Effector memory CD8-positive, alpha-beta T cell (primary cell): ENCODE measurements at places on chromosomes 1 and 21.
A peak's percentile ranks its signal among the peaks of the same experiment; 100 is the strongest.

GRCh38 chr21:34075760-34076660 lies 2.6 kb downstream of the MRPS6 start:
- H3K4me1 ChIP-seq: peaks cover 60% of the 10 kb centered on the region
- H3K27ac ChIP-seq: no peak overlapping the region
- peak overlapping the region; percentile 93 for H3K4me3 ChIP-seq
- H3K27me3 ChIP-seq: no peaks in the 10 kb centered on the region

DNA sequence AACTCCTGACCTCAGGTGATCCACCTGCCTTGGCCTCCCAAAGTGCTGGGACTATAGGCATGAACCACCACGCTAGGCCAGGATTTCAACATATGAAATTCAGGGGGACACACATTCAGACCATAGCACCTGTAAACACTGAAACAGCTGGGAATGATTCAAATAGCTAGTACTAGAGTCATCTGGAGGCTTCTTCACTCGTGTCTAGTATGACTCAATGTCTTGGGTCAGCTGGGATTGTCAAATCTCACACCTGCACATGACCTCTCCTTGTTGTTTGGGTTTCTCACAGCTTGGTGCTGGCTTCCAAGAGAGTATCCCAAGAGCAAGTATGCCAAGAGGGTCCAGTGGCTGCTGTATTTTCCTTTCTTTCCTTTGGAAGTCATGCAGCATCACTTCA lies 75.1 kb downstream of the PGM1 start:
- no peaks in the 10 kb centered on the region for H3K4me1 ChIP-seq
- DNase-seq: no peak
- H3K27me3 ChIP-seq: no peaks in the 10 kb centered on the region
- no peak overlapping the region for H3K27ac ChIP-seq
- no peaks in the 10 kb centered on the region for H3K36me3 ChIP-seq

GRCh38 chr1:248860007-248860406 lies 1.1 kb upstream of the ZNF692 start:
- peak overlapping the region; percentile 88 for H3K27ac ChIP-seq
- no peaks in the 10 kb centered on the region for H3K27me3 ChIP-seq
- H3K4me1 ChIP-seq: peaks cover 51% of the 10 kb centered on the region

DNA sequence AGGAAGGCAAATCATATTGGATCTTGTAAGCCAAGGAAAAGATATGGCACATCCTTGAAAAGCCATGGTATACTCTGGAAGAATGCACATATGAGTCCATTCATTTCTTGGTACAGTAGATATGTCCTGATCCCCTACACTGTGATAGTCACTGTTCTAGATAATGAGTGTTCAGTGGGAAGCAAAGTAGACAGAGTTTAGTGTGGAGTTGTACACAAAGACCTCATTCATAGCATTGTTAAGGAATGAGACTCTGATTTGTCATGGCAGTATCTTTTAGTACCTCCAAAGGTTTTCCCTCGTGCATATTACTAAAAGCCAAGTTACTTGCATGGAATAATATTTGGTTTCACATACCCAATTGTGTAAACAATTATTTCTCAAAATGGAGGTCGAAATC lies 204.7 kb downstream of the NFIA start:
- H3K4me1 ChIP-seq: no peaks in the 10 kb centered on the region
- no peak overlapping the region for H3K27ac ChIP-seq
- no peaks in the 10 kb centered on the region for H3K27me3 ChIP-seq
- H3K4me3 ChIP-seq: no peak overlapping the region
- H3K36me3 ChIP-seq: no peaks in the 10 kb centered on the region
- DNase-seq: no peak

- DNase-seq: no peak
- no peaks in the 10 kb centered on the region for H3K4me1 ChIP-seq
- H3K4me3 ChIP-seq: no peak overlapping the region
- no peaks in the 10 kb centered on the region for H3K36me3 ChIP-seq
- peaks cover 25% of the 10 kb centered on the region for H3K27me3 ChIP-seq
These were observed 5.1 kb downstream of the KCNJ15 start for GRCh38 chr21:38261851-38262250.

DNA sequence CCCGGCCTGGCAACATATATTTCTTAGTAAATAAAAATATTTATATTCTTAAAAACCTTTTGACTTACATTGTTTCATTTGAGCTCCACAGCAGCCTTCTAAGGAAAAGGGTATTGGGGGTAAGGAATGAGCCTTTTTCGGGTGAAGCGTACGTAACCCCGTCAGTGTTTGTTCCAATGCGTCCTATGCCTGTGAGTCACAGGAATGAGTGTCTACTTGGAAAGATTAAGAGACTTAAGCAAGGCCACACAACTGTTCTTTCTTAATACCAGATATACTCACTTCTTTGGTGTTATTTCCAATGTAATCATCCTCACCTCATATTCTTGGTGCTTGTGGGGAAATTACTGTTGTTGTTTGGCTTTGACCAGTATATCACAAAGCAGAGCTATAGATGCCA lies 22.7 kb downstream of the WDTC1 start:
- peak overlapping the region; percentile 41 for H3K27ac ChIP-seq
- no peaks in the 10 kb centered on the region for H3K27me3 ChIP-seq
- peaks cover 10% of the 10 kb centered on the region for H3K36me3 ChIP-seq
- H3K4me3 ChIP-seq: no peak overlapping the region
- H3K4me1 ChIP-seq: peaks cover 37% of the 10 kb centered on the region
- DNase-seq: no peak

GRCh38 chr1:157147906-157148700 lies 9.9 kb upstream of the ETV3 start:
- H3K4me3 ChIP-seq: no peak overlapping the region
- H3K27ac ChIP-seq: no peak overlapping the region
- no peaks in the 10 kb centered on the region for H3K4me1 ChIP-seq
- peaks cover 3% of the 10 kb centered on the region for H3K36me3 ChIP-seq

GRCh38 chr1:229438021-229438420 lies 4.1 kb upstream of the ACTA1 start:
- H3K27me3 ChIP-seq: peaks cover 28% of the 10 kb centered on the region
- H3K27ac ChIP-seq: no peak overlapping the region
- peaks cover 31% of the 10 kb centered on the region for H3K36me3 ChIP-seq
- H3K4me3 ChIP-seq: no peak overlapping the region
- H3K4me1 ChIP-seq: peaks cover 3% of the 10 kb centered on the region

- no peaks in the 10 kb centered on the region for H3K4me1 ChIP-seq
- H3K36me3 ChIP-seq: no peaks in the 10 kb centered on the region
- no peaks in the 10 kb centered on the region for H3K27me3 ChIP-seq
- no peak overlapping the region for H3K27ac ChIP-seq
- no peak for DNase-seq
- no peak overlapping the region for H3K4me3 ChIP-seq
These were observed 390.1 kb downstream of the PCP4 start for GRCh38 chr21:40257342-40257741.

GRCh38 chr1:65210325-65210724 lies 62.3 kb downstream of the AK4 start:
- H3K4me3 ChIP-seq: no peak overlapping the region
- no peak overlapping the region for H3K27ac ChIP-seq
- no peaks in the 10 kb centered on the region for H3K36me3 ChIP-seq
